Effector CD8-positive, alpha-beta T cell (primary cell): ENCODE measurements at places on chromosomes 5 and 9.

DNA sequence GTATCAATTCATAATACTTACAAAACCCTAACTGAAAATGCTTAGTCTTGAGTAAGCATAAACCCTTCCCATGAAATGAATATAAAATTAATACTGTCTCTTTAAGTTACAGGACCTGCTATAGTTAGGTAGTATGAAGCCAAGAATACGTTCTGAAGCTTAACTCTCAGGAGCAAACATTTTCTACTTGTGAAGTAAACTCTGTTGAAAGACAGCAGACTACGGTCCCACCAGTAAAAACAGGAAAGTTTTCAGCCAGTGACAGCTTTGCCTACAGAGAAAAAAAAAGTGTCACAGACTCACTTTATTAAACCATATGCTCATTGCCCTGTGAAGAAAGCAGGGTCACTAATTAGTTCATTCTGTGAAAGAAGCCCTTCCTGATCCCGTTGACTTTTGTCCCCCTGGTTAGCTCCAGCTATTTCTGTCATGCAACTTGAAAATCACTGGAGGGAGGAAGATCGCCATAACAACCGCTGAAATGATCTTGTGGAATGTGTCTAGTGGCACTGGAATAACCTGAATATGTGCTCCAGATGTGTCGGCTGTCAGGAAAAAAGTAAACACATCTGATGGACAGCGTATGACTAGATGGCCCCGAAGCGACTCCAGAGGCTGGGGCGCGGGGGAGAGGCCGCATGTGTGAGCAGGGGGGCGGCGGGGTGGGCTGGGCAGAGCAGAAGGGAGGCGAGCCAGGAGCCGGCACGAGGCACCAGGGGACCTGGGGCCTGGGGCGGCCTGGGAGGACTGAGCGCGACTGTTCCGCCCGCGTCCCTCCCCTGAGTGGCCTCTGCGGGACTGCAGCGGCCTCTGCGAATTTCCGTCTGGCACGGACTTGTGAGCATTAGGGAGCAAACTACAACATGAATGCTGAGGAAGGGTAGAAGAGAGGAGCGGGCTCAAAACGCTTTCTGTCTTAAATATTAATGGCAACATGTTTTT lies 41.9 kb downstream of the BNC2 start:
- no peak for DNase-seq

GRCh38 chr9:80934095-80934494 lies 755.3 kb downstream of the TLE1 start:
- no peak for DNase-seq

DNA sequence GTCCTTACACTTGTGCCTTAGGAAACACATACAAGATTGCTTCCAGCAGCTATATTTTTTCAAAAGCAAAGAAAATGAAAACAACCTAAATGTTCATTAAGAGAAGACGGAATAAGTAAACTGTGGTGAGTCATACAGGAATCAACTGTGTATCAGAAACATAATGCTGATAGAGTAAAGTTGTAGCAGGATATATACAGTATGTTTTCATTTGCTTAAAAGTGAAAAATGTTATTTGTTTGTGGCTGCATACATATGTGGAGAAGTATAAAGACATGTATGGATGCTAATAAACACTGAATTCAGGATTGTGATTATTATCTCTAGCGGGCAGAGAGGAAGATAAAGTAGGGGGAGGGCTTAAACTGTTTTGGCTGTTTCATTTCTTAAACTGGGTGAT lies 8.3 kb downstream of the DCTN4 start:
- DNase-seq, result no peak

DNA sequence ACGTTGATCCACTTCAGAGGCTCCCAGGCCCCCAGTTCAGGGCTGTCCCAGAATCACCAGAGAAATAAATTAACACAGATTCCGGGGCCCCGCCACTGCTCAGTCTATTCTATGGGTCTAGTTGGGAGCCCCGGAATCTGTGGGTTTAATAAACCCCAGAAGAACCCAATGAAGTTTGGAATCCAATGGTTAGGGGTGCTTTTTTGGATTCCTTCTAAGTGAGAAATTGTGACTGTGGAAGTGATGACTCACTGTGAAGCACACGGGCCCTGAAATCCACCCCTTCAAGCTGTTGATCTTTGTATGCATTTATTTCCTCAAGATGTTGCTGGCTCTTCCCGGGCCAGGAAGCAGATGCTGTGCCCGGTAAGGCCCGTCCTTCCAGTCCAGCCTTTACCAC lies 57.3 kb upstream of the SLC28A3 start:
- no peak for DNase-seq

DNA sequence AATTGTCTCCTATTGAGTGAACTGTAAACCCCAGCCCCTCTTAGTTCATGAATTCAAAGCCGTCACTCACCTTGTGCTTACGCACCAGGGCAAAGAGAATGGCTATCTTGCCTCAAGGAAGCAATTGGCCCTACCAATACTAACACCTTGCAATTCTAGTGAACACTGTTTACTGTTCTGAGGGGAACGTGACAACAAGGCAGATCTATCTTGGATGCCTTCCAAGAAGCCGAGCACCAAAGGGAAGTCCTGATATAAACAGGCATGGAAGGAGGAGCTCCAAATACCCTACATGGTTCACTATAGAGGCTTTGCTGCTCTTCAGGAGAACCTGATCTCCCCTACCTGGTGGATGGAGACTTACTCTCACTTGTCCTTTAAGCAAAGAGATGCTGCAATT lies 1.7 kb upstream of the PLPPR1 start:
- DNase-seq, result no peak

- no peak for DNase-seq
Measured at GRCh38 chr9:95441081-95441480, 75.7 kb downstream of the PTCH1 start.

- no peak for DNase-seq
Measured at GRCh38 chr9:14219850-14220249, 94.1 kb downstream of the NFIB start.

DNA sequence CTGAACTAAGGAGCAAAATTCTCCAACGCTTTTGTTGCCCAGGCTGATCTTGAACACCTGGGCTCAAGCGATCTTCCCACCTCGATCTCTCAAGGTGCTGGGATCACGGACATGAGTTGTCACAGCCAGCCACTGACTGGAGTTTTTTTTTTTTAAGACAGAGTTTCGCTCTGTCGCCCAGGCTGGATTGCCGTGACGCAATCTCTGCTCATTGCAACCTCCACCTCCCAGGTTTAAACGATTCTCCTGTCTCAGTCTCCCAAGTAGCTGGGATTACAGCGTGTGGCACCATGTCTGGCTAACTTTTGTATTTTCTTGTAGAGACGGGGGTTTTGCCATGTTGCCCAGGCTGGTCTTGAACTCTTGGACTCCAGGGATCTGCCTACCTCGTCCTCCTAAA lies 58.2 kb downstream of the EHMT1 start:
- no peak for DNase-seq

DNA sequence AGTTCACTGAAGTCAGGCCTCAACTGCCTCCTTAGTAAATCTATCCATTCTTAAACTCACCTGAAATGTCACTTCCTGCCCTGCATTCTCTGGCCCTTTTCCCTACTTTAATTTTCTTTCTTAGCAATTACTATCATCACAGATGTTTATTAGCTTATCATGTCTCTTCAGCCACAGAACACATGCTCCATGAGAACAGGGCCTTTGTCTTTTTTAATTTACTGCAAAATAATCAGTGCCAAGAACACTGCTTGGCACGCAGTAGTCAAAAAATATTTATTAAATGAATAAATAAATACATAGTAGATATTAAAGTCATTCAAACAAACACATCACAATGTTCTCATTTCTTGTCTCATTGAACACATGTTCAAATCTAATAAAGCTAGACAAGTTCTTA lies 46.2 kb downstream of the SKIC3 start:
- DNase-seq, result no peak

DNA sequence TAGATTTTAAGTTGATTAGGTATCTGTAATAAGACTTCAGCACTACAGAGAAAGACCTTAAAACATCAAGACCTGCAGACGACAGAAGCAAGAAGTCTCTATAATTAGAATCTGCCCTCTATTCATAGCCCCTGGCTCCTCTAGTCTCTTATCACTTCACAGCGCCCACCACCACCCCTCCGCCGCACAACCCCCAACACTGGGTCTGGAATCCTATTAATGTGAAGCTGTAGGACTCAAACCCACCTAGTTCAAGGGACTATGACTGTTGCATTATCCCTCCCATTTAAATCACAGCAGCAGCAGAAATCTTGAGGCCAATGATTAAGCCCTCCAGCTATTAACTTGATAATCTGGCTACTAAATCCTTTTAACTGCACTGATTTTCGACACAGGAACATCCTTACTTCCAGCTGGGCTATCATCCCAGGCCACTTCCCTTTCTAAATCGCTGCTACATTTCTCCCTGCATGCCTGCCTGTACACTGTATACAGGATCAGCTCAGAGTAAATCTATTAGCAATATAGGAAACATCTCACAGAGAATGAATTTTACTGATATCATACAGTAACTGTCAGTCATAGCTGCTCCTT lies 159.5 kb upstream of the GRAMD2B start:
- DNase-seq, result no peak

GRCh38 chr5:73367650-73368049 lies 80.9 kb downstream of the FOXD1 start:
- DNase-seq, result no peak

- no peak for DNase-seq
Measured at GRCh38 chr5:112275671-112276070, 143.4 kb downstream of the EPB41L4A start.

- no peak for DNase-seq
Measured at GRCh38 chr9:70610287-70610644, 195.8 kb upstream of the KLF9 start.

DNA sequence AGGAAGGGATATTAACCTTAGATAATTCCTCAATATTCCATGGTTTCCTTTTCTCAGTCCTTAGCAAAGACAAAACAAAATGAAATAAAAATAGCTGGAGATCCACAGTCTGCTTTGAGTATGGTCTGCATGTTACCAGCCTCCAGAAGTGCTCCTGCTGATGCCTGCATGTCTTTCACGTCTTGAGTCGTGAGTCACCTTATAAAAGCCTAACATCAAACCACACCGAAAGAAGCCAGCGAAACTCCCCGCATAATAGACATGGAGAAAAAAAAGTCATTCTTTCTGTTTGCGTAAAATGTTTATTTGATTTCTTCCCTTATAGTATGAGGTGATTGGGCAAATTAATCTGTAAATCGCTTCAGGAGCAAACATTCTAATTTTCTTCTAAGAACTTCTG lies 380.5 kb downstream of the SLCO4C1 start:
- DNase-seq, result no peak

GRCh38 chr5:148201151-148201550 lies 1.7 kb upstream of the SPINK6 start:
- DNase-seq, result no peak

- DNase-seq, result no peak
Measured at GRCh38 chr9:97529363-97530076, 28.1 kb downstream of the TMOD1 start.

- DNase-seq, result no peak
Measured at GRCh38 chr9:29514336-29514735, 1941.1 kb upstream of the C9orf72 start.

- no peak for DNase-seq
Measured at GRCh38 chr5:57989378-57989777, 470.5 kb downstream of the PLK2 start.

DNA sequence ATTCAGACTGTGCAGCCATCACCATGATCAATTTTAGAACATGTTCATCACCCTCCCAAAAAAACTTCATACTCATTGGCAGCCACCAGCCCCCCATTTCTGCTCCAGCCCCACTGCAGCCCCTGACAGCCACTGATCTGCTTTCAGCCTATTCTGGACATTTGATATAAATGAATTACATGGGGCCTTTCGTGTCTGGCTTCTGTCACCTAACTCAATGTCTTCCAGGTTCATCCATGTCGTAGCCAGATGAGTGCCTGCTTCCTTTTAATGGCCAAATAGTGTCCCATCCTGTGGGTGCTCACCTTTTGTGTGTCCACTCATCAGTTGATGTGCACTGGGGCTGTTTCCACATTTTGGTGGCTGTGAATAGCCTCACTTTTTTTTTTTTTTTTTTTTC lies 63.5 kb downstream of the HMCN2 start:
- DNase-seq, result no peak

- DNase-seq, result no peak
Measured at GRCh38 chr5:15646371-15646770, 146.4 kb downstream of the FBXL7 start.

DNA sequence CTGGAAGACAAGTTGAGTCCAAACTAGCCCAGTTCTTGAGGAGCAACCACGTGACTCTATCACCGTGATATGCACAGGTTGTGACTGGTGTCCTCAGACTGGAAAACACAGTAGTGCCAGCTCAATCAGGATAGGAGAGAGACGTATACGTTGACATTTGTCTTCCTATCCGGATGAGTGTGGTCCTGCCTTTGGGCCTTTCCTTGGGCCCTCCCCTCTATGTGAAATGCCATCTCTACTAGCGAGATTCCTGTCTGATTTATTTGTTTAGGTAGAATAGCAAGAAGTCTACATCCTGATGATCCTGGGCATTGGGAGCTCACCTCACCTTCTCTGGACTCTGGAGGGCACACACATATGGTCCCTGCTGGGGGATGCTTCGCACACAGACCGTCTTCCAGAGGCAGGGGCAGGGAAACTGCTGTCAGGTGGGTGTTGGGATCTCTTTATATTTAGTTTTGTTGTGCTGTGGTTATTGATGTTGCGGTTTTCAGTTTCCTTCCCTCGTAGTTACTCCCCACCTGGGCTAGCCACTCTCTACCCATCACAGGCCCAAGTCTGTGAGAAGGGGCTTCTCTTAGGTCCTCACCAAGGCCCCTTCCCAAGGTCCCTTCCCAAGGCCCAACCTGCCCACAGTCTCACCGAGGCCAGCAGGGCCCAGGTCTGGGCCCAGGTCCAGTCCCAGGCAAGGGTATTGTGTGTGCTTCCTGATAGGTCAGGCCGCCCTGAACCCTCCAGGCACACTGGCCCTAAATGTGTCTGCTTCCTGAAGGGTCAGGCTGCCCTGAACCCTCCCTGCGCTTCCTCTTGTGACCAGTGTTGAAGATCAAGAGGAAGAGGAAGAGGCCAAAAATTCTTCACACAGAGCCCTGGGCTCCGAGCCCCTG lies 19.0 kb upstream of the SPINK4 start:
- DNase-seq, result no peak

GRCh38 chr9:4443439-4443838 lies 46.8 kb upstream of the SLC1A1 start:
- DNase-seq, result no peak

DNA sequence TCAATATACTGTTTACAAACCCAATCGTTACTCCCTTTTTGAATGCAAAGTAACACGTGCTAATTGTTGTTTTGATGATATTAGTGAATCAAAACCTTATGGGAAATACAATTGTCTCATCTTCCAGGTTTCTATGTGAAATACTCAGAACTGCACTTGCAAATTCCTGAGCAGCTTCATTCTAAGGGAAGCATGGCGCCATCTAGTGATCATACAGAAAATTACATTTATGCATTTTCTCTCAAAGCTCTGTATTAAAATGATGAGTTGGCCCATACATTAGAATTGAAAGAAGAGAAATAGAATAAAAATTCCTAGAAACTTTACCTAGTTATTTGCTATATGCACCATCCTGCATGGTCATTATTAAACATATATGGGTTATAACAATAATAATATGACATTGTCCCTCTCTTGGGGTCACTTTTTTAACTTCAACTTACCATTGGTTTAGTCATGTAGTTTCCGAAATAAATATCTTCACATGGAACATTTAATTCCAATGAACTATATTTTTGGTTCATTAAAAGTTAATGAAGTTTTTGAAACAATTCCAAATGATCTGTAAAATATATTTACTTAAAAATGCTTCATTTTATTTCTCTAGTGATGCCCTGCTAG lies 220.0 kb downstream of the PDE4D start:
- DNase-seq, result no peak

- DNase-seq, result no peak
Measured at GRCh38 chr5:92372766-92373165, 989.6 kb upstream of the ARRDC3 start.

GRCh38 chr9:22332202-22332601 lies 114.4 kb upstream of the DMRTA1 start:
- no peak for DNase-seq
